Stimulated activated CD4-positive, alpha-beta T cell treated with anti-CD3 and anti-CD28 coated beads, Interleukin-15, amount 100 ng/mL, for 48 hours (primary cell): ENCODE measurements at places on chromosomes 4 and X.

- DNase-seq: peak; percentile 3
These were observed 37.7 kb upstream of the SLC16A2 start for GRCh38 chrX:74383611-74384010.

- DNase-seq: no peak
These were observed 198.2 kb downstream of the RASL11B start for GRCh38 chr4:53060278-53060677.

GRCh38 chr4:70225824-70226223 lies at the start of gene FDCSP:
FDCSP (plus strand) TSS chr4:70226124; CDS start chr4:70231195, 5,071 bp downstream.
- DNase-seq: no peak

- DNase-seq: no peak
These were observed 35.8 kb upstream of the TADA2B start for GRCh38 chr4:7007142-7007907.

DNA sequence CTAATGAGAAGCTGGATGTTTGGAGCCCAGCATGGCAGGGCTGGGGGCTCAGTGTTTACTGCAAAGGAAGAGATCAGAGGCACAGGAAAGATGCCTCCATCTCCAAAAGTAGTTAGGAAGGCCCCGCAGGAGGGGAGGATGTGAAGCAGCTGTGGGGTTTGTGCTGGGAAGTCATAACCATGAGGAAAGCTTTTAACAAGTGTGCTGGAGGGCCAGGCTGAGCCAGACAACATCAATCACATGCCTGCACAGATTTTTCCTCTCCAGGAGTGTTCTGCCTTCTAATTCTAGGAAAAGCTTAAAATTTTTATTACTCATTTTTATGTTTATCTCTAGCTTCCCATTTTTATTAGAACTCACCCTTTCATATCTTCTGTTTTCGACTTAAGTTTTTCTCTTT lies 65.4 kb downstream of the GPR82 start:
- no peak for DNase-seq

DNA sequence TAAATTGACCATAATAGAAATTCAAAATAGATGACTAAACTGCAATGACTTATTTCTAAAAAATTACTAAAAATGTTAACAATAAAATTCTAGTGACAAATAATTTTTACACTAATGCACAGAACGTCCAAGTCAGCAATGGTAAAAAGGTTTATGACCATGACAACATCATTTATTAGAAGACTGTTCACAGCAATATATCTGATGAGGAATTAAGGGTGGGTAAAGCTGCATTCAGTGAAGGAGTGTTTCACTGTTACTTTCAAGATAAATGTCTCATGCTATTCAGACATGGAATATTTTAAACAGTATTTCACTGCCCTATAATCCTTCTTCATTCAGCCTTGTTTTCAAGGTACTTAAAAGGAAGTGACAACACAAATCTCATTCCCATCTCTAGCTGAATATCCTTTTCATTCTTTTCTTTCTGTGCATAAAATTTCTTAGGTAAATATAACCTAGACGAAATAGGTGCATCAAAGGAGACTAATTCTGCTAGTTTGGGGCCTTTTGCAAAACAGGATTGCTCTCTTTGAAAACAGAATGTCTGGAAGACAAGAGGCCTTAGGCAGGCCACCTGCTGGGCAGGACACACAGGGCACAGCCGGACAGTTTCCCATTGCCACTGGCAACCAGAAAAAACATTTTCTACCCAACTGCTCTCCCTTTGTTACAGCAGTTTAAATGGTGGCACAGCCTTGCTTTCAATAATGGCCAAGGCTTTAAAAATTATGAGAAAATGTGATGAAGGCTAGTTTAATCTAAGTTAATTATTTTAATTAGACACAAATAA lies 600.3 kb downstream of the SPRY1 start:
- DNase-seq: no peak

- no peak for DNase-seq
These were observed 271.2 kb downstream of the NLGN4X start for GRCh38 chrX:5957506-5957905.

GRCh38 chr4:84497504-84498202 lies 1.4 kb downstream of the NKX6-1 start:
- DNase-seq: no peak

DNA sequence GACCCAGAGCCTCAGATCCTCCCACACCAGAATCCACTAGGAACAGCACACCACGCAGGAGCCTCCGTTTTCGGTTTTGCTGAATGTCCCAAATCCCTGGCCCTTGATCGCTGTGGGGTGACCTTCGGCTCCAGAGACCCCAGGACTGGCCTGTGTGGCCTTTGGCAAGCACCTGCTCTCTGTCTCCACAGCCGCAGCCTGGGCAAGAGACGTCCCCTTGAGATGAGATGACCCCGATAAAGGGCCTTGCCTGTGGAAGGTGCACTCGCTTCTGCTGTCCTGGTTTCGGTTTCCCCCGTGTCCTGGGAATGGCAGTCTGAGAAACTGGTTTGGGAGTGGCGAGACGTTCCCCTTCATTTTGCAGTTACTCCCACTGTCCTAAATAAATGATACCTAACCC lies 9.6 kb downstream of the PSAPL1 start:
- no peak for DNase-seq

GRCh38 chr4:85607624-85608023 lies 132.7 kb downstream of the ARHGAP24 start:
- DNase-seq: no peak

DNA sequence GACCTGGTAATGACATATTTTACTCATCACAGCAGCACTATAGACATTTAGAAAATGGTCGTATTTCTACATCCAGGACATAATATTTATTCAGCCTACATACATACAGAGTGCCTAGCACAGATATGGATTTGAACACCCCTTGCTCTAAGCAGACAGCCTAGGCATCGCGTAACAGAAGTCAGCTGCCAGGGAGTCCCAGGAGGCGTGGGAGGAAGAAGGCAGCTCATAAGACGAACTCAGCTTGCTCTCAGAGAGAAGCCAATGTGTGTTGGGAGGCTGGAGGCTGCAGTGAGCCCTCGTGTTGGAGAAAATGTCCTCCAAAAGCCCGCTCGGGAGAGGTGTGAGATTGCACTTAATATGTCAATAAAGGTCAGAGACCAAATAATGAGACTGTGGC lies 131.6 kb downstream of the BCOR start:
- no peak for DNase-seq

DNA sequence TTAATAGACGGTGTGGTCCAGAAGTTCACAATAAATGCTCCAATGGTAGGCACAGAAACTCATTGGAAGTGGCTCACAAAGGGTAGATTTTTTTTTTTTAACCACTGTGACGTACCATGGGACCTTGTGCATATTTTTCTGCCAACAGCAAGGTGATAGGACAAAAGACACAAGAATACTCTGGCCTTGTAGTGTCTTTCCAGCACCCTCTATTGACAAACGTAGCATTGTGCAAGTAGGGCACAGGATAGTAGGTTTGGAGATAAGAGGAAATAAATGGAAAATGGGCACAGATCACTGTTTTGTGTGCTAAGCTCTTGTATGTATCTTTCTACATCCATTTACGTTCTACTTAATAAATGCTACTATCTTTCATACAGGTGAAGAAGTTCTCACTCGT lies 2054.9 kb downstream of the PCDH7 start:
- no peak for DNase-seq

- DNase-seq: no peak
These were observed 26.1 kb upstream of the VMA21 start for GRCh38 chrX:151370906-151371305.

DNA sequence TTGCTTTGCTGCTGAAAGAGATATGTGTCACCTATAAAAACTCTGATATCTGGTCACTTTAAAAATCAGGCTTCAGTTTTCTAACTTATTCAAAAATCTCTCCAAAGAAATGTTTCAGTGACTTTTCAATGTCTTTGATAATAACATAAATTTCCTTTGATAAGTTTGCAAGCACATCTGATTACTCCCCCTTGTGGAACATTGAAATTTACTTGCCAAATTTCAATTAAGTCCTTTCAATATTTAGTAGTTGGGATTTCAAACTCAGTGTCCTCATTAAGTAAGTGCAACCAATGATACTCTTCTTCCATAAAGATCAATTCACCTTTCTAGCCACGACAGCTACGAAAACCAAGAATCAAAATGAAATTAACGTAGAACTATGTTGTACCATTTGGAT lies 151.3 kb upstream of the FAM47C start:
- DNase-seq: no peak

- peak; percentile 65 for DNase-seq
These were observed at the start of gene VMA21 for GRCh38 chrX:151396825-151397740. VMA21 (plus strand) TSS chrX:151397206; CDS start chrX:151397309, 103 bp downstream.

GRCh38 chrX:44245733-44246132 lies 97.7 kb downstream of the EFHC2 start:
- DNase-seq: no peak
